Renal cortical epithelial cell (primary cell): ENCODE measurements at places on chromosomes 5 and 9.

DNA sequence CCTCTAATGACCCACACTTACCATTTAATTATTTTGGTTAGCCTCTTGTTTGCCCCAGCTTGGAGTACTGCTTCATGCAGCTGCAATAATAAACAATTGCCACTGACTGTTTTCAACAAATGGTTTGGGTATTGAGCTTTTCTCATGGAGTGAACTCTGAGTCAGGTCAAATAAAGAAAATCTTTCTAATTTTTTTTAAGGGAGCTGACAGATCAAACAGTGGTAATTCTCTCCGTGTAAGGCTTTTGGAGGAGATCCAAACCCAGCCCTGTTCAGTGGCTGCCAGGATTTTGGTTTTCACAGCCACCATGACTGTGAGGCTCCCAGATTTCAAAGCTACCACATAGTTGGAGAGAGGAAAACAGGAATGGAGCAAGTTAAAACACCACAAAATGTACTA, 110.7 kb upstream of the EFNA5 start:
- peak; percentile 8 for DNase-seq

DNA sequence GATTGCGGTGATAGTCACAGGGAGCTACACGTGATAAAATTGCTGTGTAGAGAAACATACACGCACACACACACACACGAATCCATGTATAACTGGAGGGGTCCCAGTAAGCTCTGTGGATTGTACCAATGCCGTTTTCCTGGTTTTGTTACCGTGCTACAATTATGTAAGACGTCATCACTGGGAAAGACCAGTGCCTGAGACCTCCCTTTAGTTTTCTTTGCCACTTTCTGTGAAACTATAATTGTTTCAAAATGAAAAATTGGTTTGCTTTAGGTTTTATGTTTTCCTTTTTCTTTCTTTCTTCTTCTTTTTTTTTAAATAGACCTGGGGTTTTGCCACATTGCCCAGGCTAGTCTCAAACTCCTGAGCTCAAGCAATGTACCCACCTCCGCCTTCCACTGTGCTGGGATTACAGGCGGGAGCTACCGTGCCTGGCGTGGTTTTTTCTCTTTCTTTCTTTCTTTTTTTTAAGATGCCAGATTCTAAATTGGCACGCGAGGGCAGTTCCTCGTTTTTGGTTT, 21.3 kb downstream of the OR2V2 start:
- DNase-seq = no peak

DNA sequence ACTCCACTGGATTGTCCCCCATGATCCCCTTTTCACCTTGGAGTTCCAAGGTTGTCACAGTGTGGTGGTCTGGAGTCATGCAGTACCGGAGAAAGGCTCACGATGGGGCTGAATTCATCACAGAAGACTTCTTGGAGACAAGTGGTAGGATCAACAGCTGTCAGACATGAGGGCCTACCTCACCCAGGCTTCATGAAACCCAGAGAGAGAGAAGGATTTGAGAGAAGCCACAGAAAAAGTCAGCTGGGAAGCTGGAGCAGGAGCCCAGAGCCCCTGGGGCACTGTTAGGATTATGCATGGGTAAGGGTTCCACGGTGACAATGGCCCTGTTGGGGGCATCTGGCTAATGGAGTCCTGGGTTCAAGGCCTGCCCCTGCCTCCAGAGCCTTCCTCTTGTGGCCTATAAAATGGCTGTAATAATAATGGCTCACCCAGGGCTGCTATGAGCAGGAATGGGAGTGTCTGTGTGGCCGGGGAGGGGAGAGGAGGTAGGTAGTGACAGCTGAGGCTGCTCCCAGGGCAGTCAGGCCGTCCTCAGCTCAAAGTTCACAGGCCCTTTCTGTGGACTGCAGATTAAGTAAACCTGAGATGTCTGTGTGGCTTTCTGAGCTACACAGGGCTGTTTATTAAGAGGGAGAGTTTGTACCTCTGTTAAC, 910 bp downstream of the TRIM14 start:
- peak; percentile 44 for DNase-seq

- DNase-seq = peak; percentile 54
These were observed 19.0 kb upstream of the GNA14 start for GRCh38 chr9:77667151-77667550.

DNA sequence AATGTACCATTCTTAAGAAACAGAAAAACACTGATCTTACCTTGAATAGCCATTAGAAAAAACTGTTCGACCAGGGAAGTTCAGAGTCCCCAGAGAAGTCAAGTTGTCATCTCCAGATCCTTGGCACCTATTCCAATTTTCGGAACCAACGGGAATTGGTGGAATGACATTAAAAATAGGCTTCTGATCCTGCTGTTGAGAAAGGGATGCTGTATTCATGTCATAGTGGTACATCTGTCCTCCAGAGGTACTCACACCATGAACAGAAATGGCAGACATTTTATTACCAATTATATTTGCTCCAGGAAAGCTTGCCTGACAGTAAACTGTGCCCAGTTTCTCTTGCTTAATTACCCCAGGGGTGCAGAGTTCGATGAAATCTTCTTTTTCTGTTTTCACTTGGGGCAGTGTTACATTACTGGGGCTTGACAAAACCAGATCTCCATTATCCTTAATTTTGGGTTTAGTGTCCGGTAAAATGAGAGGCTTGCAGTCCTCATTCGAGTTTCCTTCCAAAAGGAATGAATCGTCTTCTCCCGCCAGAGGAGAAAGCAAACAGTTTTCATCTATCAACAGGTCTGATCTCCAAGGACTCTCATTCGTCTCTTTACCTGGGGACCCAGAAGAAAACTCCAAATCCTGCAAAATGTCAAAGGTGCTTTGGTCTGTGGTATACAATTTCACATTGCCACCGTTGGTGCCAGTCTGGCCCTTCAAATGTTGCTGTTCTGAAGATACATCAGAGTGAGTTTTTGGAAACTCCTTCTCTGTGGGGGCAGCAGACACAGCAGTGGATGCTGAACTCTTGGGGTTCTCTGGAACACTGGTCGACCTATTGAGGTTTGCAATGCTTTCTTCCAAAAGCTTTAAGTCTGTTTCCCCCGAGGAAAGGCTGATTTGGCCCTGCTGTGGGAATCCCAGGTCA, 3.6 kb downstream of the NR3C1 start:
- no peak for DNase-seq

DNA sequence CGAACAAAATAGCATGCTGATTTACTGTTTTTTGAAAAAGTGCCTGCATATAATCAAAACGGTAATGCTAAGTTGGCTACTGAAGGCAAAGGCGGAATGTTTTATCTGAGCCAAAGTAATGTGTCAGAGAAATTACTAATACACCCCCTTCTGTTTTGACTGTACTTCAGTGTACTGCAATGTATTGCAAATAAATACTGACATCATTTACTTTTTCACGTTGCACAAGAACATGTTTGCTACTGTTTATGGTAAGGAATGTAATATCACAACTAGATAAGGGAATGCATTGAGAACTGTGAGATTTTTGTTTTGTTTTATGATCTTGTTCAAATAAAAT, 813 bp upstream of the AGTPBP1 start:
- DNase-seq = peak; percentile 52

DNA sequence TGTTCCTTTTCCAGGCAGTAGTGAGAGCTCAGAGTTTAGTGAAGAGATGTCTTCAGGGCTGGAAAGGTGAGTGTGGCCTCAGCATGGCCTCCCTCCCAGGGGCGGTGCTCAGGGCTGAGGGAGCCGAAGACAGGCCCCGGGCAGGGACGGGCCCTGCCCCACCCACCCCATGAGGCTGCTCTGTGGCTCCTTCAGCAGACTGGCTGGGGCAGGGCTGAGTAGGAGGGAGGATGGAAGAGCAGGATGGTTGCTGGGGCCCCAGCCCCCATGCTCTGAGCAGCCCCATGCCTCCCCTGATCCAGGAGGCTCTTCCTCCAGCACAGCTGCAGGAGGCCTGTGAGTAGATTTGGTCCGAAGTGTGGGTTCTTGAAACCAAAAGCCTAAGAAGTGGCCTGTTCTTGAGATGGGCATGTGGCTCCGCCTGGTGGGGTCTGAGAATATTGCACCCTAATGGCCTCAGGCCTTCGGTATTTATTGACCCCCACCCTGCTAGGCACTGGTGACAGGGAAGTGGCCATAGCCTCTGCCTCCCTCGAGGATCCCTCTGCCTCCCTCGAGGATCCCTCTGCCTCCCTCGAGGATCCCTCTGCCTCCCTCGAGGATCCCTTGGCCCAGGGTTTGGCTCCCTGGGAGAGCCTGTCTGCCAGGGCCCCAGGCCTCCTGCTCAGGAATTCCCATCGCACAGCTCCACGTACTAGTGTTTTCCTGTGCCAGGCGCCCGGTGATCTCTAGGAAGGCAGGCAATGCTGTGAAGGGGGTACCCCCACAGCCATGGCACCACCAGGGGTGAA, 65.4 kb upstream of the GARNL3 start:
- DNase-seq = peak; percentile 70

DNA sequence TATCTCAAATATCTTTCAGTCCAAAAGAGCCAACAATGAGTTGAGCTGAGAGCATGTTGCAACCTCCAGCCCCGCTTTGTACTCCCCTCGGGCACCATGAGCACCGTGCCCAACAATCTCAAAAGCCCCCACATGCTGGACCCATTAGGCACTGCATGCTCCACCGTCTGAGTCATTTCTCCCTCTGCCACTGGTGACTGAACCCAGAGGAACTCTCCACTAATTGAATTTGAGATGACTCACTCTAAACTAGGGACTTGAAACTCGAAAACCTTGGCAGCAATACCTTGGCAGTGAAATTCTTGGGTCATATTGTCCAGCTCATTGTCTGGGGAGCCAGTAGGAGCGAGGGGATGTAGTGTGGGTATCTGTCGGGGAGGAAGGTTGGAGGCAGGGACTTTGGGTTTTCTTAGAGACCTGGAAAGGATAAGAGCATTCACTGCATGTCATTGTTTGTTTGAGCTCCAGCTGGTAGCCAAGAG, 49.9 kb upstream of the SLIT3 start:
- DNase-seq = peak; percentile 100

- peak; percentile 36 for DNase-seq
These were observed 81.2 kb downstream of the ARSB start for GRCh38 chr5:78903861-78904260.

- DNase-seq = peak; percentile 84
These were observed 153.5 kb downstream of the PRELID2 start for GRCh38 chr5:145681686-145682085.

GRCh38 chr9:127614961-127615360, 2.9 kb downstream of the STXBP1 start:
- DNase-seq = no peak

DNA sequence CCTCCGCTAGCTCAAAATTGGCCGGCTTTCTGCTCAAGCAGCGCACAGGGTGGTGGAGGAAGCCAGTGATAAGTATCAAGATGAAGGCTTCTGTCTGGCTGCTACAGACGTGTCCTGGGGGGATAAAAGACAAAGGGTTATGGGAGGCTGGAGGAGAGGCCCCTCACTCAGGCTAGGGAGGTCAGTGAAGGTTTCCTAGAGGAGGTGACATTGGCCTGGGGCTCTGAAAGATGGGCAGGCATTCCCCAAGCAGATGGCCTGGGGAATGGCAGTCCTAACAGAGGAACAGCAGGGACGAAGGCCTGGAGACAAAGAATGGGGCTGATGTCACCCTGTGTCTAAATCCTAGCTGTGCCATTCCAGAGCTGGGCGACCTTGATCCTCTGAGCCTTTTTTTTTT, 32.3 kb downstream of the OLFML2A start:
- no peak for DNase-seq

DNA sequence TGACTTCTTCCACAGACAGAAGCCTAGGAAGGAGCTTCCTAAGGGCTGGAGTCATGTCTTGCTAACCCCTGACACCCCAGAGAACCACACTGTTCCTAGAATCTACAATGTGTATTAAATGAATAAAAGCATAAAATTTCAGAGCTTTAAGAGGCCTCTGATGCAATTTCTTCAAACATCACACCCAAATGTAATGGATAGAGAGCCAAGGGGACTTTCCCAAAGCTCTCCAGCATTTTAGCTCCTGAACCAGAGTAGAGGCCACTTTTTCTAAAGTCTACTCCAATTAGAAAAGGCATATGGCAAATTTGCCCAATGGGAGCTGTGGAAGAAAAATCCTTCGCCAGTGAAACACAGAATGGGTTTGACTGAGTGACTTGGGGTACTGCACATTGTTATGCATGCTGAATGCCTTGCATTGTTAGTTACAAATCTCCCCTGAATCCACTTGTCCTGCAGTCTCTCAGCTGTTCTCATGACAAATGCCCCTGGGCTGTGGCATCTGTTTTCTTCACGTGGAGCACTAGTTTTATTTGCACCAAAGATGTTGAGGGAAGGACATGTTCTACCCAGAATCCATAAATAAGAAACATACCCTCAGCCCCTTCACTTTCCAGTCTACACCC, 334.0 kb downstream of the ASTN2 start:
- no peak for DNase-seq

- DNase-seq = no peak
These were observed 41.6 kb upstream of the SYNPO start for GRCh38 chr5:150598821-150599273.

DNA sequence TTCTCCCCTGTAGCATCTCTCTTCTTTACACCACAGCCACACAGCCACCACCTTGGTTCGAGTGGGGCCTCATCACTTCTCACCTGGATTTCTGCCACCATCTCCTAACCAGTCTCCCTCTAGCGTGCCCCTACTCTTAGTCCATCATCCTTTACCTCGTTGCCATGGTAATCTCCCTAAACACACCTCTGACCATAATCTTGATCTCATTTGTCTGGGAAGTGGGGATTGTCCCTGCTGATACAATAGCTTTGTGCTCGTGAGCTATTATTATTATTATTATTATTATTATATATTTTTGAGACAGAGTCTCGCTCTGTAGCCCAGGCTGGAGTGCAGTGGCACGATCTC, 76.5 kb upstream of the HSPA9 start:
- no peak for DNase-seq

- DNase-seq = peak; percentile 54
These were observed 106.0 kb downstream of the ARRDC3 start for GRCh38 chr5:91277093-91277626.

GRCh38 chr5:172886974-172887501, 53.0 kb downstream of the ERGIC1 start:
- DNase-seq = peak; percentile 95

DNA sequence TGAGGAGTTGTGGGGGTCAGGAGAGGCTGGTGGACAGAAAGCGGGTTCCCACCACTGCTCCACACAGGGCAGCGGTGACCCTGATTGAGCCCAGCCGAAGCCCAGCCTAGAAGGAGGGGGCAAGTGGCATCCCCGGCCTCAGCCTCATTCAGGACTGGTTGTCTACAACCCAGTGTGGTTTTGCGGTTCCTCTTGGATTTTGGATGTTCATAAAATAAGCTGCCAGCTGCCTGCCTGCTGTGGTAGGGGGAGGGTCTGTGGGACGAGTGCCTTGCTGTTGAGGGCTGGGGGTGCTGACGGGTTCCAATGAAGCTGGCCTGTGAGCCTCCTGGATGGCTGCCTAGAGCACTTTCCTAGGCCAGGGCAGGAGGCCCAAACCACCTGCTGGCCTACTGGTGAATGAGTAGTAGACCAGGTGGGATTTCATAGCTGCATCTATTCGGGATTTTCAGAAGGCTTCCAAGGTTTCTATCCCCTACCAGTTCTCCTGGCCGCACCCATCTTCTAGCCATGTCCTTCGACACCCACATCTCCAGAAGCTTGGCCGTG, 102.4 kb downstream of the NDFIP1 start:
- no peak for DNase-seq
